ENCODE measurements at places on chromosomes 12 and 14. TPM values are rescaled to one million over a fixed set of nuclear protein-coding genes. Genes with fewer than 3 reads are reported as not detected.

GRCh38 chr12:9707356-9707755, 25.5 kb downstream of the CLECL1 start:
- no peak for DNase-seq

TAS2R19 gene
- total RNA-seq, result not detected

C12orf54 gene
- total RNA-seq, result not detected

GRCh38 chr12:132084621-132085290, 59.4 kb downstream of the DDX51 start:
- peak; percentile 35 for DNase-seq

PRB2 gene
- total RNA-seq, result not detected

GRCh38 chr12:31594681-31595080, 3.7 kb upstream of the DENND5B start:
- peak; percentile 47 for DNase-seq

GRCh38 chr12:45464699-45465098, 248.8 kb downstream of the ANO6 start:
- no peak for DNase-seq

DNA sequence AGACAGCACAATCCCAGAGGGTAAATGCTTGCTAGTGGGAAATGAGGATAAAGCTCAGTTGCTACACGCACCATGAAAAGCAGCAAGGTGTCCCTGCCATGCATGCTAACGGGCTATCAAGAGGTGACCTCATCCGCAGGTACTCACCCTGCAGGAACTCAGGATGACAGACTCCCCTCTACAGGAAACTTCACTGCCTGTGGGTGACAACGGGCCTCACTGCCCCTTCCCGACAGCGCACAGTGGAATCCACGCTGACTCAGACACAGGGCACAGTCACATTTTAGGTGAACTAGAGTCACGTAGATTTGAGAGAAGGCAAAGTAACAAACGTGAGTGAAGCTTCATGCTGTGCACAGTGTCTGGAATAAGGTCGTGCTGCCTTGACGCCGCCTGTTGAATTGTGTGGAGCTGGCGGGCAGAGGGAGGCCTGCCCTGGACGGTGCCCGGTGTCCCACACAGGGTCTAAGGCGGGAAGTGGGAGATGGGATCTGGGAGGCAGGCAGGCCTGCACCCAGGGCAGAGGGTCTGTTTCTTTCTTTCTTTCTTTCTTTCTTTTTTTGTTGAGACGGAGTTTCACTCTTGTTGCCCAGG, 331.8 kb downstream of the TMEM132D start:
- DNase-seq, result no peak

DNA sequence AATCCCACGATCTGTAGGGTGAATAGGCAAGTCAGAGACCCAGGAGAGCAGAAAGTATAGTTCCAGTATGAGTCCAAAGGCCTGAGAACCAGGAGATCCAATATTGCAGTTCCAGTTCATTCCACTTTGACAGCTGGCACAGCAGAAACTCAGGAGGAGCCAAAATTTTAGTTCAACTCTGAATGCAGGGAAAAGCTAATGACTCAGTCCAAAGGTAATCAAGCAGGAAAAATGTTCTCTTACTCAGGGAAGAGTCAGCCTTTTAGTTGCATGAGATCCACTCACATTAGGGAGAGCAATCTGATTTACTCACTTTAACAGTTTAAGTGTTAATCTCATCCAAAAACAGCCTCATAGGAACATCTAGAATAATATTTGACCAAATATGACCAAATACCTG, 130.2 kb upstream of the LRFN5 start:
- DNase-seq, result no peak

- DNase-seq, result peak; percentile 34
Observed at GRCh38 chr14:35146711-35147149, 24.4 kb downstream of the PRORP start.

SERPINA1 gene
- 8.3 TPM for total RNA-seq

- DNase-seq, result no peak
Observed at GRCh38 chr12:15910468-15910863, 666 bp upstream of the DERA start.

All from M059J (cell line).